ENCODE measurements at places on chromosomes 4 and X.

- DNase-seq, result no peak
Measured at GRCh38 chr4:113881256-113881655, 98.2 kb downstream of the ARSJ start.

DNA sequence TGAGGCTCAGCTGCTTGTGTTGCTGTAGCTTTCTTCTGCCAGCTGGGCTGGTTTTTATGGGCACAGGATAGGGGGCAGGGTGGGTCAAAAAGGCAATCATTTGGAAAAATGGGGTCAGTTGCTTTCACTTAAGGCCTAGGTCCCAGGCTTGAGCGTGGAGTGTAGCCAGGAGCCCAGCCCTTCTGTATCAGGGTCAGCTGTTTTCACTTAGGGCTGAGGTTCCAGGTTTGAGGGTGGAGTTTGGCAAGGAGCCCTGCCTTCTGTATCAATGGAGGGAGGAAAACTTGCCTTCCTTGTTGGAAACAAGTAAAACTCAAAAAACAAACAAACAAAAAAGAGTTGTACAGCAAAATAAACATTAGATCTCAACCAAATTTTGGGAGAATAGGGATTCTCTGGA lies 37.0 kb upstream of the UGT8 start:
- DNase-seq, result no peak

- DNase-seq, result no peak
Measured at GRCh38 chrX:133881007-133881406, 104.4 kb downstream of the GPC3 start.

DNA sequence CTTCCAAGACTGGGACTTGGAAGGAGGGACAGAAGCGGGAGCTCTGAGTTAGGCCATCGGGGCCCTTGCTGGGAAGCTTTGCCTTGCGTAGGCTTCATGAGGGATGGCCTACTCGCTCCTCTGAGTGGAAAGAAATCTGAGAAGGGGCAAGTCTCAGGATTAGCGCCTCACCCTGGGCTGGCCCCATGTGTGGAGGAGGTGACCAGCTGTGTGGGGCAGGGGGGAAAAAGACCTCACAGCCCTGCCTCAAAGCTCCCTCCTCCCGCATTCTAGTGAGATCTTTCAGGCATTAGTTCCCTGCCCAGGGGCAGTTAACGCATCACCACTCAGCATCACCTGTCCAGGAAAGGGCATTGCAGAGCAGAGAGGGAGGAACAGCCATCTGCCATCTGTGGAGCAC lies 156.1 kb downstream of the ENPP6 start:
- no peak for DNase-seq

GRCh38 chr4:77820649-77821561 lies 1.7 kb upstream of the CNOT6L start:
- DNase-seq, result no peak

- no peak for DNase-seq
Measured at GRCh38 chrX:46617906-46618305, 44.3 kb downstream of the CHST7 start.

- DNase-seq, result no peak
Measured at GRCh38 chrX:7215842-7216241, 67.9 kb upstream of the PUDP start.

GRCh38 chr4:163663454-163664225 lies 169.2 kb downstream of the TMA16 start:
- DNase-seq, result no peak

Measured in stimulated activated CD8-positive, alpha-beta memory T cell treated with anti-CD3 and anti-CD28 coated beads, Interleukin-4, amount 100 ng/mL, for 1 hour (primary cell).